ENCODE measurements at places on chromosomes 5 and 9. TPM values are rescaled to one million over a fixed set of nuclear protein-coding genes. Genes with fewer than 3 reads are reported as not detected.

The PCDHB6 gene
- 6.2 TPM for polyA plus RNA-seq

The GFI1B gene
- polyA plus RNA-seq: 12.6 TPM

GRCh38 chr9:76944011-76944410 is 38.1 kb upstream of the PRUNE2 start:
- peak; percentile 16 for DNase-seq

GRCh38 chr9:127553793-127554192 is 58.3 kb upstream of the STXBP1 start:
- DNase-seq: no peak

DNA sequence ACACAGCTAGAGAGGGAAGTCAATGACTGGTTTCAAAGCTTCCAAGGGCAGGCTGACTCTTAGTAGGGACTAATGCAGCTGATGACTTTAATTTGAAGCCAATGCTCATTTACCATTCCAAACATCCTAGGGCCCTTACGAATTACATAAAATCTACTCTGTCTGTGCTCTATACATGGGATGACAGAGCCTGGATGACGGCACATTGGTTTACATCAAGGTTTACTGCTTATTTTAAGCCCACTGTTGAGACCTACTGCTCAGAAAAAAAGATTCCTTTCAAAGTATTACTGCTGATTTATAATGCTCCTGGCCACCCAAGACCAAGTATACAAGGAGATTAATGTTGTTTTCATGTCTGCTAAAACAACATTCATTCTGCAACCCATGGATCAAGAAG is 74.1 kb downstream of the DAP start:
- DNase-seq: no peak

The OR1Q1 gene
- not detected for polyA plus RNA-seq

DNA sequence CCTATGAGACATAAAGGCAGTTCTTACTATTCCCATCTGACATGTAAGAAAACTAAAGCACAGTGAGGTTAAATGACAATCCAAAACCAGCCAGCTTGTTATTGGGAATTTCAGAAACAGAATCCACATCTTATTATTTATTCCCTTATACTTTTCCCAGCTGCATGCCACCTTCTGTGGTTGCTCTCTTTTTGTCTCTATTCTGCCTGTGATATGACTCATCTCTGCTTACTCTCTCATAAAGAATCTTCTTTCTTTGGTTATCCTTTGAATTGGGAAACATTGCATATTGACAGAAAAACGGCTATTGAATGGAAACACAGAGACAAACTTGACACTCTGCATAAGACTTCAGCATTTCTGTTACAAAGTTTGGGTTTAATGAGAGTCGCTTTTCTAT is 183.2 kb downstream of the TLR4 start:
- no peak for DNase-seq

The ECSCR gene
- polyA plus RNA-seq: 13.9 TPM

The ADAMTS19 gene
- polyA plus RNA-seq: 0.90 TPM

The ERCC6L2 gene
- polyA plus RNA-seq: 14.8 TPM

- DNase-seq: no peak
Measured at GRCh38 chr9:92315456-92315855, 9.7 kb downstream of the NOL8 start.

The N4BP3 gene
- polyA plus RNA-seq: 1.4 TPM

DNA sequence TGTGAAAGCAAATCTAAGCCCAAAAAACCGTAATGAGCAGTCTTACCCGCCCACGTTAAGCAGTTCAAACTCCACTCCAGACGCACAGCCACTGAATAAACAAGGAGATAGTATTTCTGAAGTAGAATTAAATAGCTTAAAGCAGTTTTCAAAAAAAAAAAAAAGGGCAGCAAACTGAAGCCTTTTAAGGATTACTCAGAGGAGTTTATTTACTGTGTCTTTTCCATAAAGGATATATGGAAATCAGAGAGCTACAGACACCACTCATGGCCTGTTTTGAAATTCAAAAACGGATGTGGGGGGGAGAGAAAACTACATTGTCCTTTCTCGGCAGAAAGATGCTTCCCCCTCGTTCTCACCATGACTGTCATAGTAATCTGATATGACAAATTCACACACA is 83.7 kb upstream of the IRX1 start:
- DNase-seq: no peak

- peak; percentile 92 for DNase-seq
Measured at GRCh38 chr9:127877566-127877998, at the start of gene AK1. Gene AK1, minus strand, starts transcription at chr9:127877675. Its CDS starts 3,058 bp downstream, at chr9:127874617.

The LHX6 gene
- polyA plus RNA-seq: 8.8 TPM

DNA sequence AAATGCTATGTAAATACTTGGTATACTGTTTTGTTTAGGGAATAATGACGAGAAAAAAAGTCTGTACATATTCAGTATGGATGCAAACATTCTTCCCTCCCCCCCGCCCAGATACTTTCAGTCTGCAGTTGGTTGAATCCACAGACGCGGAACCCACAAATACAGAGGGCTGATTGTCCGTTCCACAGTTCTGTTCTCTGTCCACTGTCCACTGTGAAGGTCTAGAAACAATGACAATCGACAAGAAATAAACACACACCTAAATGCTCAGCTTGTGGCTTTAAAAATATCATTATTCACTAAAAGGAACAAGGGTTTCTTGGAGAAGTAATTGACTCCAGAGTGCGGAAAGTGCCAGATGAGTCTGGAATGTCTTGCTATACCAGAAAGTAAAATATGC is 109.1 kb downstream of the TMEM161B start:
- no peak for DNase-seq

The CD72 gene
- polyA plus RNA-seq: 3.2 TPM

The HTR1A gene
- not detected for polyA plus RNA-seq

DNA sequence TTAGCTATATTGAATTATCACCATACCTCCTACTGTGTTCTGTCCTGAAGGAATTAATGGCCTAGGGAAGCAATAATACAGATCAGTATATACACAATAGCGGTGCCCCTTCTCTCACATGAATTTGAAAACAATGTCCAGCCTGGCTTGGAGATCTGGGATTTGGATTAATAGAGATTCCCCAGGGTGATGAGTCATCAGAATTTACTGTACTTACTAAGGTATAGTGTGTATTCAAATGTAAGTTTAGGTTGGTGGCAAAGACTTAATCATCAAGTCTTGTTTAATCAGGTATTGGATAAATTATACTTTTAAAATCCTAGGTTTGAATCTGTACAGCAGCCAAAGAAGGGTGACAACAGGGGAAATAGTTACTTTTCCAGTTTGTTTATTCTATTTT is 121.5 kb downstream of the FEM1C start:
- no peak for DNase-seq

The PTRH1 gene
- polyA plus RNA-seq: 18.2 TPM

The FOXD4L3 gene
- polyA plus RNA-seq: 0.18 TPM

DNA sequence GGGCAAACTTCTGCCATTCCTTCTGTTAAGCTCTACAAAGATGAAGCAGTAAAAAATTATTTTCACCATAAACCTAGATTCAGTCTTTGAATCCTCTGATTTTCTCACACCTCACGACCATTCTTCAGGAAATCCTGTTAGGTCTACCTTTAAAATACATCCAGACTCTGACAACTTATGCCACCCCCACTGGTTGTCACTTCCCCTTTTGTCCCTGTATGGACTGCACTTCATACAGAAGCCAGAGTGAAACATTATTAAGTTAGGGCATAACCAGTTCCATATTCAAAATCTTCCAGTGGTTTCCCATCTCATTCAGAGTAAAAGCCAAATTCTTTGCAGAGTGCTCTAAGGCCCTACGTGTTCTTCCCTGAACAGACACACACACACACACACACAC is 499.8 kb downstream of the RASEF start:
- no peak for DNase-seq

DNA sequence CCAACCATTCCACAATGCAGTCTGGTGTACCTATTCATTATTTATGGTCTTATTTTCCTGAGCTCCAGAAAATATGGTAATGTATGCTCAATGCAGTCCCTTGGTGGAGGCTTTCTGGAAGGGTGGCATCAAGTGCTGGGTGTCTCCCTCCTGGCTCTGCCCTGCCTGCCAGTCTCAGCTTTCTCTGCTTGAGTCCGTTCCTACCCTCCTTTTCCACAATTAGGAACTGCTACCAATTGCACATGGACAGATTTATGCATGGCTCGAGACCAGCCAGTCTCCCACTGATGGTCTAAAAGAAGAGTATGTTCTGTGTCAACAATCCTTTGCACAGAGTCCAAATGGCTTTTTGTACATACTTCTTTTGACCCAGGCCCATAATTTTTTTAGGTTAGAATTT is 189.8 kb downstream of the TLE1 start:
- DNase-seq: no peak

DNA sequence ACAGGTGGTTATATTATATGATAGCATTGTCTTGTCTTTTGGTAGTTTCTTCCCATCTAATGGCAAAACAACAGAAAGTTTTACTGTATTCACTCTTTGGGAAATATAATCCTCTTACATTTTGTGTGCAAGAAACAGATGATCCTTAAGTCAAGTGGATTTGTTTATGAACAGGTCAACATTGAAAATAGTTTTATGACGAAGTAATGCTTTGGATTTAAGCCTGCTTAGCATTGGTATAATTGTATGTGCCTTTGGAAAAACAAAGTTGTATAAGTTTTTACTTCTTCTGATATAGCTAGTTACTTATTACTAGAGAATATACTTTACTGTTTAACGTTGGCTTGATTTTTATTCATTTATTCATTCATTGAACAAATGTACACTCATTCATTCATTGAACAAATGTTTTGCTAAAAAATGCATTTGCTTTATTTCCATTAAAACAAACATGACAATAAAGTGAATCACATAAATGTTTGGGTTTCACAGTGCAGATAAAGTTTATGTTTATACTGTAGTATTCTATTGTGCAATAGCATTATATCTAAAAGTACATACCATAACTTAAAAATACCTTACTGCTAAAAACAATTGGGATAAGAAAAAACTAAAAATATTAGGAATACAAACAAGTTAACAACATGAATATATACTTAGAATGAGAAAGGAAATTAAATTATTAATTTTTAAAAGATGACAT is 12.3 kb downstream of the SGCD start:
- DNase-seq: no peak

GRCh38 chr5:73896097-73896496 is 270.1 kb downstream of the ARHGEF28 start:
- DNase-seq: no peak

GRCh38 chr9:111613436-111614040 is 14.1 kb upstream of the PTGR1 start:
- no peak for DNase-seq

The ARID3C gene
- 0.45 TPM for polyA plus RNA-seq

DNA sequence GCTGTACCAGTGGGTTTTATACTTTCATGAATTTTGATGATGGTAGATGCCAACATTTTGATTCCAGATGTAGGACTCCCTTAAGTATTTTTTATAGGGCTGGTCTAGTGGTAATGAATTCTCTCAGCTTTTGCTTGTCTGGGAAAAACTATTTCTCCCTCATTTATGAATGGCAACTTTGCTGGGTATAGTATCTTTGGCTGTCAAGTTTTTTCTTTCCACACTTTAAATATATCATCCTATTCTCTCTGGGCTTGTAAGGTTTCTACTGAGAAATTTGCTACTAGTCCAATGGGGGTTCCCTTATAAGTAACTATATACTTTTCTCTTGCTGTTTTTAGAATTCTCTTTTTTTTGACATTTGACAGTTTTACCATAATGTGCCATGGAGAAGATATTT is 629.3 kb downstream of the NR2F1-AS1 start:
- DNase-seq: no peak
